Activated CD4-positive, alpha-beta T cell treated with anti-CD3 and anti-CD28 coated beads, Interleukin-2, amount 50 U/mL, for 4 hours (primary cell): ENCODE measurements at places on chromosomes 7 and 10.

DNA sequence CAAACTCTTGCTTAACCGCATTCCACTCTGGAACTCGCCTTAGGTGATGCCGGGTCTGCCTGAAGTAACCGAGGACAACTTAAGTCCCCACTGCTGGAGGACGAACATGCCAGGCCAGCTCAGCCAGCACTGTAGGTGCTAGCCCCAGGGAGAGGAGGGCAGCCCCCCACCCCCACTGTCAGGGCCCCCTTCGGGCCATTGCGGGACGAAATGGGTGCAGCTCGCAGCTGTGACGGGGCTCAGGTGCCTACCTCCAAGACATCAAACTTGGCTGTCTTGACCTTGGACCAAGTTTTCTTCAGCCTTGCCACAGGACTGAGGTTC lies 60.4 kb downstream of the CSGALNACT2 start:
- no peak for DNase-seq

GRCh38 chr10:6607778-6608177 lies 27.7 kb upstream of the PRKCQ start:
- DNase-seq: no peak

GRCh38 chr7:149415391-149416071 lies 45.3 kb downstream of the ZNF777 start:
- no peak for DNase-seq

DNA sequence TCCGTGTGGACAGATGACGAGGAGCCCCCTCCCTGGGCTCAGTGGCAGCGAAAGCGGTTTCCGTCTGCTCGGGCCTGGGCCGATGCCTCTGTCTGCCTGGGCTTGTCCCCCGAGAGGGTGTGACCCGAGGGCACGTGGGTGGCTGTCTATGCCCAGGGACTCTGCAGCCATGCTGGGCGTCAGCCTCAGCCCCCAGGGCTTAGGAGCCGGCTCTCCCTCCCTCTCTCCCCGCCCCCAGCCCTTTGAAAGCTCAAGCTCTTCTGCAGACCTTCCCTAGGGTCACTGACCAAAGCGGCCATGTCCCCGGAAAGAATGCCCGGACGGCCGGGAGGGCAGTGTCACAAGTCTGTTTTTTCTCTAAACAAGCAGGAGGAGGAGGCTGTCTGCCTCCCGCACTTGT lies 7.1 kb downstream of the MICALL2 start:
- no peak for DNase-seq

- no peak for DNase-seq
Measured at GRCh38 chr7:155798673-155799439, 13.4 kb downstream of the SHH start.

GRCh38 chr7:33798686-33799325 lies 106.5 kb upstream of the BMPER start:
- DNase-seq: no peak

DNA sequence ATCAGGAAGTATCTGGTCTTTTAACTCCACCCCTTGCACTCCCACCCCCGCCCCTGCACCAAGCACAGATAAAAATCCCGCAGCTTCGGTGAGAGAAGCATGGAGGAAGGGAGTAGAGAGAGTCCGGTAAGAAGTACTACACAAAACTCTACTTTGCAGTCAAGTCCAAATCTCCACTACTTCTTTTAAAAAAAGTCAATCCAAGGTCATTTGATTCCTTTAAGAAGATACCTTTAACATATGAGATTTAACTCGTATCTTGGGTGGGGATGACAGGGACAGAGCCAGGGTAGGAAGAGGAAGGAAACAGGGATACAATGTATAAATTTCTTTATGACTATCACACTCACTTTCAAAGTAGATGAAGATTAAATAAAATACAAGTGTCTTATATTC lies 132.1 kb downstream of the NRBF2 start:
- DNase-seq: peak; percentile 6

DNA sequence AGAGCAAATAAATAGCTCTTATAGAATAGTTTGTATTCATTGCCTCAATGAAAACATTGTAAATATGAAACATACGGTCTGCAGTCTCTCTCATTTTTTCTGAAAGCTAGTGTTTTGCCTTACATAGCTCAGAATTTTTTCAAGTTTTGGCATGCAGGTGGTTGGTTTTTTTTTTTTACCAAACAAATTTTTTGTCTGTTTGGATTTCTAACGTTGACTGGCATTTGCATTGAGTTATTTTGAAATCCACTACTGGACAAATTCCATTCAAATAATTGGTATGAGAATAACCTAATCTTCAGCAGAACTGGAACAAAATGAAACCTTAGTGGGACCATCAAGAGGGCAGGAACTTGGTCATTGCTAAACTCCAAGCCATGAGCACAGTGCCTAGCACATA lies 107.6 kb upstream of the SAMD8 start:
- DNase-seq: no peak

DNA sequence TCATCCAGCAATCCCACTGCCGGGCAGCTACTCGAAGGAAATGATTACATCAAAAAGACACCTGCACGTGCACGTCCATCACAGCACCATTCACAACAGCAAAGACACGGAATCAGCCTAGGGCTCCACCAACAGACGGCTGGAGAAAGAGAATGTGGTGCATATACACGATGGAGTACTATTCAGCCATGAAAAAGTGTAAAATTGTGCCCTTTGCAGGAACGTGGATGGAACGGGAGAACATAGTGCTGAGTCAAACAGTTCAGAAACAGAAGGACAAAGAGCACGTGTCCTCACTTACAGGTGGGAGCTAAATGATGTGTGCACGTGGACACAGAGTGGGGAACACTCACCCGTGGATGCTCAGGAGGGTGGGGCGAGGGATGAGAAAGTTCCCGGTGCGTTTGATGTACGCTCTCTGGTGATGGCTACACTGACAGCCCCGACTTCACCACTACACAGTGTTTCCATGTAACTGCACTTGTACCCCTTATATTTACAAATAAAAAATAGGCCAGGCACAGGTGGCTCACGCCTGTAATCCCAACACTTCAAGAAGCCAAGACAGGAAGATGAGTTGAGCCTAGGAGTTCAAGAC lies 92.0 kb downstream of the PDGFA start:
- no peak for DNase-seq
